Stimulated activated CD4-positive, alpha-beta T cell treated with anti-CD3 and anti-CD28 coated beads, Interleukin-1b, Interleukin-23, amount 100 ng/mL, for 24 hours (primary cell): ENCODE measurements at places on chromosomes 13 and 19.

- DNase-seq: peak; percentile 28
Observed at GRCh38 chr19:39237200-39238184, 7.3 kb downstream of the IFNL3 start.

DNA sequence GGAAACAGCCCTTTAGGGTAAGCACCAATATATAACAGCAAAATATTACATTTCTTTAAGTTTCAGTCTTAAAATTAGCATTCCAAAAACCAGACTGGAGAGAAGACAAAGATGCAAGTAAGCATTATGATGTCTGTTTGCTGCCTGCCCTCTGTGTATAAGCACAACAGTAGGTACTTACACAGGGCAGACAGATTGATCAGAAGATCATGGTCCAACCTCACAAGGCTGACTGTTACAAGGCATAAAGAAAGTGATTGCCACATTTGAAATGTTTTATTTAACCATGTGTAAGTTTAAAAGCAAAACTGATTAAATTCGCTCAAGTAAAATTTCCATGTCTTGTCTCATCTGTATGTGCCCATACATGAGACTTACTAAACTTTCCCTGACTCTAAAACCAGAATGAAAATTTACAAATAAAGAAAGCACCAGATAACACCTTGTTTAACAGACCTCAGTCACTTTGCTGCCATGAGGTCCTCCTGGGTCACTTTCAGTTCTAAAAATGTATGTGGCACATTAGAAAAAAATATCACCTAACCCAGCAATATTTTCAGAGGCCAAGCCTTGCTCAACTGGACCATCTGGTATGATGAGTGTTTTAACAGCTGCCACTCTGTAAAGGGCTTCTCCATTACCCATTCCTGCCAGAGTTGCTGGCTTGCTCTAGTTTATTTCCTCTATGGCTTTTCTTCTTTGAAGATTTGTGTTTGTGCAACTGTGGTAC, 297.0 kb downstream of the RBM26 start:
- no peak for DNase-seq

- no peak for DNase-seq
Observed at GRCh38 chr19:40054632-40055031, 1.4 kb downstream of the ZNF780B start.

DNA sequence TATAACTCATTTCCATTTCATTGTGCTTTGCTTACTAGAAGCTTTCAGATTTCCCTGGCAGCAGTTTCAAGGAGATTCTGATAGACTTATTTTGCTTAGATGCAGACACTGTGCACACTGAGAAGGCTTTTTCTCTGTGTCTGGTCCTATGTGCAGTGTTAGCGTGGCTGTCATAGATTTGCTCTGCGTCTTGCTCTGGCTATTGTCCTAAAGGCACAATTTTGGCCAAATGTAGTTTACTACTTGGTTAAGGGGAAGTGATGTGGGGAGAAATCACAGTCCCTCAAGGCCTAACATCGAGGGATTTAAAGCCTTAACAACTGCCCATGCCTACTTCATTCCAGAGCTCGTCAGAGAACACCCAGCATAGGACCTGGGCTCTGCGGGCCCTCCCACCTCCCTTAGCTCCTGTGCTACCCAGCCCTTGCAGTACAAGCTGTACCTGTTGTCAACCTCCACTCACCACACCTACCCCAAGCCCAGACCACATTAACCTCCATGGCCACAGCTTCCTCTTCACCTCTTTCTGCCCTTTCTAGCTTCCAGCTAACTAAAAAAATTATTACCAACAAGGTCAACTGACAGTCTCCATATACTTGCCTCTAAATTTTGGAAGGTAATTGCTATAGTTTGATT, 38.9 kb upstream of the KATNAL1 start:
- DNase-seq: no peak

- DNase-seq: peak; percentile 29
Observed at GRCh38 chr13:113209759-113210421, 477 bp downstream of the CUL4A start.

GRCh38 chr13:97268772-97269171, 46.6 kb downstream of the MBNL2 start:
- DNase-seq: no peak

DNA sequence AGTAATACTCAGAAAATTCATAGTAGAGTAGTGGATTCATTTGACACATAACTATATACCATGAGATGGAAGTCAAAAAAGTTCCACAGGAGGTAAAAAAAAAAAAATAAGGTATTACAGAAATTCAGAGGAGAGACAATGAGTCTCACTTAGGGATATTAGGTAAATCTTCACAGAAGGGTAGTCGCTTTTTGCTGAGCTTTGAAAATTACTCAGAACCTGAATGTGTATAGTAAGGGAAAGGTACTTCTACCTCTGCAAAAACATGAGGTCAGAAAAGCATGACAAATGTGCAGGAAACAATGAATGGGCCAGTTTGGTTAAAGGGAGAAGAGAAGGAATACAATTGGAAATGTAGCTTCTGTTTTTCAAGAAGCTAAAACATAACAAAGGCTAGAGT, 250.6 kb downstream of the ITGBL1 start:
- no peak for DNase-seq

- no peak for DNase-seq
Observed at GRCh38 chr19:15488489-15489226, 9.4 kb upstream of the PGLYRP2 start.

DNA sequence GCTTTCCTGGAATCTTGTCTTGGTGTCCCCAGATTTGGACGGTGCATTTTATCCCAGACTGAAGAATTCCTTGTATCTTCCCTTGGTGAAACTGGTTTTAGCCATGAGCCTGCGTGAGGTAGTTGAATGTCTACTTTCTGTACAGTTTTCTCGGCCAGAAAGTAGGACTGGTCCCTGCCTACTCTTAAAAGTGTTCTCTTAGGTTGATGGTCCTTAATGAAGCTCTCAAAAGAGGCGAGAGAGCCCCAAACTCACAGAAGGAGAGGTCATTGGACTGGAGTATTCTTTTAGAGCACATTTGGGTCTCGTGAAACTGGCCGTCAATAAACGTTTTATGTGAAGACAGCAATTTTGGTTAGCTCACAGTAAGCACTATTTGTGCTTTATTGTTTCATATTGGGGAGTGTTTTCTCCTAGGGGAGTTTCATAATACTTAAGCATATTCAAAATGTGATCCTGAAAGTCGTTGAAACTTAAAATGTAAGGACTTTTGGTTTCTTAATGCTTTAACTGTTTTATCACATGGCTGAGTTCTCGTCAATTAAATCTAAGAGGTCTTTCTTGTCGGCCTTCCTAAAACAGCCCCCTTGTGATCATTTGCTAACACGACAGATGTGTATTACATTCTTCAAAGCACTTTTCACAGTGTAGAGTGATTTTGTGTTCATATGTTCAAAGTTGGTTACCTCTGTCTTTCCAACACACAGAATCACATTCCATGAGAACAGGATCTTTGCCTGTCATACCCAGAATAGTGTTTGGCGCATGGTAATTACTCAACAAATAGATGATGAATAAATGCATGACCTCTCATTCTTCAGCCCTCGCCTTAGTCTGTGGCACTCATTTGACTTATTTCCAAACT, 889 bp downstream of the GTF2F2 start:
- DNase-seq: no peak

GRCh38 chr19:5572556-5573286, 5.0 kb upstream of the TINCR start:
- no peak for DNase-seq

DNA sequence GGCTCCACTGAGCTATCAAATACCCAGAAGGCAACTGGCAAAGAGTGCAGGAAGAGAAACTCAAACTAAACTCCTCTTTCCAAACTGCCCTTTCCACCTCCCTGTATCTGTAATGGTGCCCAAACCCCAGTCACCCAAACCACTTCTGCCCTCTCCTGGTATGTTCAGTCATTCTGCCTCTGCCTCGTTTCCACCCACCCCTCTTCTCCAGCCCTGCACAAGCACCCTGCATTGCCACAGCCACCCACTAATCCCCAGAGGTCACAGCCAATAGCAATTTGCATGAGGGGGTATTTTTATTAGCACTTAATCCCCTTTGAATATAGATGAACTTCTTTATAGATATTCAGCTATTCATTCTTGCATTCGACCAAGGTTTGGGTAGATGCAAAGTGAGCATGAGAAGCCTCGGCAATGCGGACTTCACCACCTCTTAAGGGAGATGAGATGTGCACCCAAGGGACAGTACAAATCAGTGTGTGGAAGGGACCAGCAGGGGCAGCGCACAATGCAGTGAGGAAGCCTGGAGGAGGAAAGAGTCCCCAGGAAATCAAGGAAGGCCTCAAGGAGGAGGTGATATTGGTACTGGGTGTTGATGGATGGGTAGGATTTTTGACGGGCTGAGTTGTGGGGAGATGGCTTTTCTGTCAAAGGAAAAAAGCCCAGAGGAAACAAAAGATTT, 12.4 kb downstream of the TMEM272 start:
- DNase-seq: no peak

- no peak for DNase-seq
Observed at GRCh38 chr13:61685682-61686012, 270.0 kb upstream of the PCDH20 start.

DNA sequence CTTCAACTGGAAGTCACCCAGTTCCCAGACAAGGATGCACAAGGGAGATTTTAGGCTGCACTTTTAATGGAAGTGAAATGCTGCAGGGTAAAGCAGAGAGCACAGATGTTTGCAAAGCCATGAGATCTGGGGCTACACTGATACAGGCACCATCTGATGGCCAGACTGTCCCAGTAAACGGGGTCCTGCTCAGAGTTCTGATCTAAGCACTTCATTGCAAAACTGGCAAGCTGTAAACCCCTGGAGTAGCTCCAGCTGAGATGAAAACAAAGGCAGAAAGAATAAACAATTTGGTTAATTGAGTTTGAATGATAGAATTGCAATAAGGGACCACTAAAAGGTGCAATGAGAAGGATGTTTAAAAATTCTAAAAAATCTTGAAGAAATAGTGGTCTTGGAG, 197.1 kb downstream of the OXGR1 start:
- no peak for DNase-seq

DNA sequence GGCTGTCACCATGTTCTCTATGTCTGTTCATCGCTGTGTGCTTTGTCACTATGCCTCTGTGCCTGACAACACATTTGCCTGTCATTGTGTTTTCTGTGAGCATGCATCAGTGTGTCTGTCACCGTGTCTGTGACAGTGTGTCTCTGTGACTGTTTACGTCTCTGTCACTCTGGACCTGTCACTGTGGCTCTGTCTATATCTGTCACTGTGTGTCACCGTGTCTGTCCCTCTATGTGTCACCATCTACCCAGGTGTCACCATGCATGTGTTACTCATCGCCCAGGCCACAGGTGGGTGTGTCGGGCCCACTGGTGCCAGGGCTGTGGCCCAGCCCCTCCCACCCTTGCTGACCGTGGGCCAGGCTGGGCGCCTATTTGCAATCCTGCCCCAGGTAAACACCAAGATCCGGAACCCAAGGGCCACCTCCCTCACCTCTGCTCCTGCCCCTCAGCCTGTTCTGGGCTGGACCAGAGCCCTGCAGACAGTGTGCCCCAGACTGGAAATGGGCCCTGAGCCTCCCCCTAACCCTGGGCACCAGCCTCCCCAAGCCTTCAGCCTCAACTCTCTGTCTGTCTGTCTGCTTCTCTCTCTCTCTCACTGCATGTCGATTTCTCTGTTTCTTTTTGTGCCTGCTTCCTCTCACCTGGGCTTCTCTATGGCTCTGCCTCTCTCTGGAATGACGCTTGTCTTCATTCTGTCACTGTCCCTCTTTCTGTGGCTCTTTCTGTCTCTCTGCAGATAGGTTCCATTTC, 7.7 kb downstream of the IRF2BP1 start:
- no peak for DNase-seq

DNA sequence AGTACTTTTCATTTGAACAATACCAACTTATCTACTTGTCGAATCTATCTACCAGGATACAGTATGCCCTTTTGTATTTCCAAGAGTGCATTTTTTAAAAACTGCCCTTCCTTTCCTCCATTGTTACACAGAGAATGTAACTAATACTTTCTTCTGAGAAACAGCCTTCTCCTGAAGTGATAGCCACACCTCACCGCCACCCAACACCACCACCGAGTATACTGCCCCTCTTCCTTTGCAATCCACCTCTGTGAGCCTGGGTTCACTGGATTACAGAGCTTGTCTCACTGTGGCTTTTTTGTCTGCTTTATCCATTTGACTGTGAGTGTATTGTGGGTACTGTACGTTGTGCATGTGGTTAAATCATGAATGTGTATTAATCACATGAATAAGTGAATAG, 305.4 kb downstream of the KLF12 start:
- no peak for DNase-seq

DNA sequence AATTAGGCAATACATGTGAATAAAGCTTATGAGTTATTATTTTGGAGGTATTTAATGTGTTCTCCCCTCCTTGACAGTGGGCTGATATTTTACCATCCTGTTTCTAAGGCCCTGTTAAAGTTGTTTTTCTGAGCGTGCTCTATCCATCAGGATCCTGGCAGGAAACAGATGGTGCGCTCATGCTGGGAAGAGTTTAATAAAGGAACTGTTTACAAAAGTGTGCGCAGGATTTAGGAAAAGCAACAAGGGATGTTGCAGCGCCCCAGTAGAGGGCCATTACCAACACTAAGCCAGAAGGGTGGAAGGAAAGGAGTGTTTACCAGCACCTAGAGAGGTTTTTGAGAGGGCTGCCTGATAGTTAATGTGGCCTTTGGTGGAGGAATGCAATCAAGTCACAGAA, 374.5 kb downstream of the KCNRG start:
- DNase-seq: no peak

GRCh38 chr13:73674570-73674969, 459.6 kb downstream of the KLF12 start:
- no peak for DNase-seq

DNA sequence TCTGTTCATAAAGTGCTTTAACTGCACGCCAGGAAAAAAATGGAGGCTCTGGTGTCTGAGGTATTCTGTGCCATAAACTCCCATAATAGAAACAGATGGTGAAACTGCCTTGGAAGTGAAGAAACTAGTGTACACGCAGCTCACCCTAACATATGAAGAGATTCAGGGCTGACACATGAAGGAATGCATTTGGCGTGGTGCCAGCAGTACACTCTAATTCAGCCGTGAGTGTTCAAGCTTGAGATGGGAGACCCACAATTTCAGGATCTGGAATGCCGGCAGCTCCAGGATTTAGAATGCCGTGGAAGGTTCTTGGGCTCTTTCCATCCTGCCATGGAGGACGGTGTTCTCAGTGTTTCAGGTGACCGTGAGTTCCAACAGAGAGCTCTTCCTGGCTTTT, 478.4 kb downstream of the TSHZ3 start:
- DNase-seq: no peak

GRCh38 chr13:35747594-35747993, 271.1 kb upstream of the MAB21L1 start:
- DNase-seq: no peak

- no peak for DNase-seq
Observed at GRCh38 chr13:44730099-44730498, 154.0 kb upstream of the TSC22D1 start.

DNA sequence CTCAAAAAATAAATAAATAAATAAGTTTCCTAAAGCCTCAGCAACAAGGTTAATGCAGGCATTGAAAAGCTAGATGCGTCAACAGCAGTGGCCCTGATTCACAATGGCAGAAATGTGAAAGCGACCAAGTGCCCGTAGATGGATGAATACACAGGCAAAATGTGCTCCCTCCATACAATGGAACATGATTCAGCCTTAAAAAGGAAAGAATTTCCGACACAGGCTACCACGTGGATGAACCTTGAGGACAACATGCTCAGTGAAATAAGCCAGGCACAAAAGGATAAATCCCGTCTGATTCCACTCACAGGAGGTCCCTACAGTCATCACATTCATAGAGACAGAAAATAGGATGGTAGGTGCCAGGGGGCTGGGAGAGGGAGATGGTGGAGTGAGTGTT, 31.7 kb downstream of the INSR start:
- DNase-seq: no peak
